ENCODE measurements at places on chromosomes 1 and 21. TPM values are rescaled to one million over a fixed set of nuclear protein-coding genes. Genes with fewer than 3 reads are reported as not detected.

SYNJ1 gene
- 11.7 TPM for total RNA-seq

GRCh38 chr1:232329103-232329813 lies 300.7 kb downstream of the SIPA1L2 start:
- DNase-seq: no peak

- DNase-seq: no peak
Observed at GRCh38 chr1:55416164-55416842, 201.1 kb upstream of the USP24 start.

GRCh38 chr1:93537924-93538323 lies 90.0 kb downstream of the FNBP1L start:
- no peak for DNase-seq

DNA sequence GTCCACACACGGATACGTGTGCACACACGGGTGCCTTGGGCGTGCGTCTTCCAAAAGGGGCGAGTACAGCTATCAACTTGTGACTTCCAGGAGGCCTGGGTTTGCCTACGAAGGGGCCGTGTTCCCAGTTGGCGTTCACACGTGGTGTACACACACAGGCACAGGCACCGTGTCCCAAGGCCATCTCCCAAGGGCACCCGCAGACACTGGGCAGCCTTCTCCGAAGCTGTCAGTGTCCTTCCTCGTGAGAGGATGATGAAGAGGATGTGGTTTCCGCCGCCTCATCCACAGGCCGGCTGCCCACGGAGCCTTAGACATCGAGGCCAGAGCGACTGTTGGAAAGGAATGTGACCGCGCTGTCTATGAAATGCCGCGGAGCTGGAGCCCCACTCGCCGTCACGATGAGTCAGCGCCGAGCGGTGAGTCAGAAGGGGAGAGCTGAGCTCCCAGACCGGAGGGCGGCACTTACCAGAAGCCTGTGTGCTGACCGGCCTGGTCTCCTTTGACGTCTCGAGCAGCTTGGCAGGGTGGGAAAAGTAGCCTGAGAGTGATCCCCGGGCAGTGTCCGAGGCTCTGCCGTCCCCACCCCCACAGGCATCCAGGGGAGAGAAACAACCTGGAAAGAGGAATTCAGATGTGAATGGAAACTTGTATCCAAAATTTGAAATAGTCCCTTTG lies 141.4 kb upstream of the ARHGEF16 start:
- peak; percentile 64 for DNase-seq

DNA sequence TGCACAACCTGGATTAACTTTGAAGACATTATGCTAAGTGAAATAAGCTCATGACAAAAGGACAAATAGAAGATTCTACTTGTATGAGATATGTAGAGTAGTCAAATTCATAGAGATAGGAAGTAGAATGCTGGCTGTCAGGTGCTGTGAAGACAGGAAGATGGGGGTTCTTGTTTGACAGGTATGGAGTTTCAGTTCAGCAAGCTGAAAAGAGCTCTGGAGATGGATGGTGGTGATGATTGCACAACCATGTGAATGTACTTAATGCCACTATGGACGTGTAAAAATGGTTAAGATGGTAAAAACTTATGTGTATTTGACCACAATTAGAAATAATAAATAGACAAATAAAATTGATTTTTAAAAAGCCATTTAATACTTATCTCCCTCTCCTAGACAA lies 169.8 kb upstream of the DUSP10 start:
- DNase-seq: no peak

- no peak for DNase-seq
Observed at GRCh38 chr21:17050646-17051045, 462.2 kb upstream of the CXADR start.

GRCh38 chr1:179476484-179476883 lies 99.3 kb downstream of the NPHS2 start:
- no peak for DNase-seq

DNA sequence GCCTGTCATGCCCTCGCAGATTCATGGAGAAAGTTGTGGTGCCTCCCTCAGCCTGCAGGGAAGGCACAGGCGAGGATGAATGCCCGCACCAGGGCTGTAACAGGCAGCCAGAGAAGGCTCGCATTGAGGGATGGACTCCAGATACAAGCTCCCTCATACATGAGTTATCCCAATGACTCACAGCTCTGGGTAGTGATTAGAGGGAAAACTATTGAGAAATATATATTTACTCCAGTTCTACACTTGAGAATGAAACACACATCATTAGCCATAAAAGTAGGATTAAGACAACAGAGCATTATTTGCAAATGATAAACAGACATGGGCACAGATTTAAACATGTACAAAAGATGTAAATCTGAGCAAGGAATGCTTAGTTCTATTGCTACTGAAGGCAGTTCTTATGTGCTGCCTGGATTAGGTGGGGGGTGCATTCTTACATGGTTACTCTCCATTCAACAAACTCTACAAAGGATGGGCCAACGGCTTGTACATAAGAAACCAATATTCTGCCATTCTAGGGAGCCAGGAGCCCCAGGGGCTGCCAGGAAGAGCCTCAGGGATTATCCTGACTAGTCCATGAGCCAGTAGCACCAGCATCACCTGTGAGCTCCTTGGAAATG lies 97.9 kb downstream of the CSMD2 start:
- DNase-seq: no peak

NOS1AP gene
- 14.4 TPM for total RNA-seq

DNA sequence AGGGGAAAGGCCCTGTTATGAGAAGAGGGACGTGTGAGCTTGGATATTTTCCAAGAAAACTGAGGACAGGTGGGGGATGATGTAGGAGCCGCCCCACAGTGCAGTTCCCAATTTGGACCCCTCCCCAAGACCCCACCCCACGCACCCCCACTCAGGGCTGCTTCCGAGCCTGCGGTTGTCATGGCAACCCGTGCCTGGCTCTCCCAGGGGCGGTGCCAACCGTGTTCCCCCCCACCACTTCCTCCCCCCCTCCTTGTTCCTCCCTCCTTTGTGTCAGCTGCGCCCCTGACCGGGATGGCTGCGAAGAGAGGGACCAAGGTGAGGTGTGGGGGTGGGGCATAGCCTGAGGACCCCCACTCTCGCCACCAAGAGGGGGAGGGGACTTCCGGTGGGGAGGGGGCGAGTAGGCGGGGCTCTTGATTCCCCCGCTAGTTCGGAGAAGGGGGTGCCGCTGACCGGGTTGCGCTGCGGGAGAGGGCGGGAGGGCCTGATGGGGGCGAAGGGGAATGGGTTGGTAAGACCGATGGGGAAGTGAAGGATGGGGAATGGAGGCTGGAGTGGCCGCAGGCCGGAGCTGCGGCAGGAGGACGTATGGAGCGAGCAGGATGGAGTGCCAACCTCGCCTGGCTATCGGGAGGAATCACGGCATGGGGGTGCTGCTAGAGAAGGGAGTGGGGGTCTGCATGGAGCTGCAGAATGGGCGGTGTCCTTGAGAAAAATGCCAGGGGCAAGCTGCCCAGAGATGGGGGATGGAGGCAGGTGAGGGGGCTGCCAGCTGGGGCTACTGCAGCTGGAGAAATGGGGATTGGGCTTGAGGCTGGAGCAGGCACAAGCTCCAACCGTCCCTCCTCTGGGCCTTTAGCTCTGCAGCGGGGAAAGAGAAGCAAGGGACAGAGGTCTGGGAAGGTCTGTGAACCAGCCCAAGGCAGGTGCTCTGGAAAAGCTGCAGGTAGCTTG lies 953 bp downstream of the TRIM46 start:
- peak; percentile 34 for DNase-seq

GRCh38 chr1:241810769-241811405 lies 37.1 kb upstream of the EXO1 start:
- DNase-seq: no peak

DNA sequence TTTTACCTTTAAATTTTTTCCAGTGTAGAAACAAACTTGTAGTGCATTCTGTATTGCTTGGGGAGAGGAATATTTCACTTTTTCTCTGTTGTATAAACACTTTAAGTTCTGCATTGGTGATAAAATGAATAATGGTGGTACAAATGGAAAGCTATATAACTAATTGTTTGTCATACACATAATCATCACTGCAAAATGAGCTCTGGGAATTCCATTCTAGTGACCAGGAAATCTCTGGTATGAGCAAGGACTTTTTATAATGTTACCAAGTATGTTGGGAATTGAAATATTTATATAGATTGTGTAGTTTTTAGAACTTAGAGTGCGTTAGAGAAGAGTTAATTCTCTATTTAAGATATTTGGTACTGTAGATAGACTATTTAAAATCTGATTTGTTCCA lies 5.0 kb upstream of the FMN2 start:
- DNase-seq: no peak

GRCh38 chr1:248111157-248111556 lies 16.2 kb downstream of the OR2L13 start:
- DNase-seq: no peak

DNA sequence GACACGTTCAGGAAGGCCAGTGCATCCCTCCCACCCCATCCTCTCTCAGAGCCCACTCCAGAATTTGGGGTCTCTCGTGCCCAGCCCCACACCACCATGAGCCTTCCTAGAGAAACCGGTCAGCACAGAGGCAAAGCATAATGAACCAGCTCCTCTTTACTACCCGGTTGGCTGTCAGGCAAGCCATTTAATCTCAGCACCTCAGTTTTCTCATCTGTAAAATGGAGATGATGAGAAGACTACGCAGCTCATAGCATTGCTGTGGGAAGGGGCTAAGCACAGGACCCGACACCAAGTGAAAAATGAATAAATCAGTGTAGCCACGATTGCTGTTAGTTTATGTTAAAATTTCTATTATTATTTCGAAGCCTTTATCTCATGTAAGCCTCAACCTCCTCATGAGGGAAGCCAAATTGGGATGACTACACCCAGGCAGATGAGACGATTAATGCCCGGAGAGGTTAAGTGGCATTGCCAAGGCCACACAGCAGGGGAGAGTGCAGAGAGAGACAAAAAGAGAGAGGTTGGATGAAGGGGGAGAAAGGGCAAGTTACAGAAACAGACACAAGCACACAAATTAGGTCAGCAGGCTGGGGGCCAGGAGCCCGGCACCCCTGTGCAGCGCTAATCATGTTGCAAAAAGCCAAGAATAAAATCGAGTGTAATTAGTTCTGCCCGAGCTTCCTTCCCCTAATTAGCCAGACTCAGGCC lies 25.7 kb downstream of the SDC3 start:
- DNase-seq: no peak

SLC27A3 gene
- 24.1 TPM for total RNA-seq

GRCh38 chr1:37473431-37474045 lies 842 bp upstream of the ZC3H12A start:
- DNase-seq: peak; percentile 56

GRCh38 chr21:46111857-46112724 lies 14.2 kb downstream of the COL6A2 start:
- DNase-seq: no peak

- DNase-seq: peak; percentile 91
Observed at GRCh38 chr1:32321712-32322291, 14.2 kb downstream of the MARCKSL1 start.

GJA5 gene
- 4.8 TPM for total RNA-seq

RAB42 gene
- total RNA-seq: 0.99 TPM

TTC34 gene
- 0.44 TPM for total RNA-seq

GRCh38 chr1:239982762-239983161 lies 108.9 kb upstream of the FMN2 start:
- no peak for DNase-seq

OR2T11 gene
- total RNA-seq: not detected

DNA sequence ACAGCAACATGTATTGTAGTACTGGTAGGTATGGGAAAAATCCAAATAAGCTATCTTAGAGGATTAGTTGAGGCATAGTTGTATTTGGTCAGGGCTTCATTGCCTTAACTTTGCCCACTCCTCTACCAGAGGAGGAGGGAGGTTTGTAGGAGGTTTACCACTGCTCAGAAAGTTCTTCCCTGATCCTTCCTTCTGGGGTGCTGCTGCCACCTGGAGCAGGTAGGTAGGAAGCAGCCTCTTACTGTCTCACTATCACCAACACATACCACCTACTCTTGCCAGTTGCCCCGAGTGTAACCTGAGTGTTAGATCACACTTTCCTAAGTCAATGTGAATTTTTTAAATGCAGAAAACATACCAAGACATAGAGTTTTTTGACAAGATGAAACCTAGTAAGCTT lies 24.1 kb upstream of the ZSWIM5 start:
- DNase-seq: peak; percentile 36

- DNase-seq: peak; percentile 40
Observed at GRCh38 chr1:110393691-110394492, 3.1 kb upstream of the SLC16A4 start.

- no peak for DNase-seq
Observed at GRCh38 chr1:98967122-98967521, 37.5 kb downstream of the PLPPR5 start.

- DNase-seq: no peak
Observed at GRCh38 chr1:78388275-78388674, 102.5 kb upstream of the PTGFR start.

DISP3 gene
- total RNA-seq: 0.10 TPM

ADAMTS5 gene
- 0.96 TPM for total RNA-seq

GRCh38 chr1:210558302-210558701 lies 229.6 kb downstream of the HHAT start:
- DNase-seq: no peak

DNA sequence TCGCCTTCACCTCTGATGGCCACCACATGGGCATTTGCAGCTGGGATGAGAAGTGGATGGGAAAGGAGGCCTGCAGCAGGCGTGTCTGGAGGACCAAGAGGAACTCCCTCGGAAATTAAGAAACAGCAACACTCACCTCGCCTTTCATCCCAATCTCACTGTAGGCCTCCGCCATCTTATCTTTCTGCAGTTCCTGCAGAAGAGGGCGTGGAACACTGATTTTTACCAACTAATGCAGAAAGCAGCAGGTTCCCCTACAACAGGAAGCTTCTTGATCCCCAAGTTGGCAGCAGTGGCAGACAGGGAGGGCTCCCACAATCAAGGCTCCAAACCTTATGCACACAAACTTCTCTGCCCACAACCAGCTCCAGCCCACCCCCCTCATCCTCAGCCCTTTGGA lies 84.4 kb downstream of the CD247 start:
- DNase-seq: no peak

DNA sequence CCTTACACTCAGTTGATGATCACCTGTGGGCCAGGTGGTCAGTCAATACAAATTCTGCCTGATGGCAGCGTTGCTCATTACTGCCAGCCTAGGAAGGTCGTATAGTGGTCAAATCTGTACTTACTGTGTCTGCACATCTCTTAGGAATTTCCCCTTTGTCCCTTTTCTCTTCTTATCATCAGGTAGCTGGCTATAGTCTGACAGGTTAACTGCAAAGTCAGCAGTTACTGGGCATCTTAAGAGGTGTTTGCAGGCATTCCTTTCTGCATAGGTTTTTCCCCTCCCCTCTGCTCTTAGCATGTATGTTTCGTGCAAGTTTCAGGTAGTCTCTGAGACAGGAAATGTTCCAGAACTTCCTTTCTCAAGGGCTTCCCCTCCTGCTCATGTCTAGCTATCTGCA lies 298.7 kb downstream of the LRRIQ3 start:
- no peak for DNase-seq
